ENCODE measurements at places on chromosomes 4 and X. TPM values are rescaled to one million over a fixed set of nuclear protein-coding genes. Genes with fewer than 3 reads are reported as not detected.

DNA sequence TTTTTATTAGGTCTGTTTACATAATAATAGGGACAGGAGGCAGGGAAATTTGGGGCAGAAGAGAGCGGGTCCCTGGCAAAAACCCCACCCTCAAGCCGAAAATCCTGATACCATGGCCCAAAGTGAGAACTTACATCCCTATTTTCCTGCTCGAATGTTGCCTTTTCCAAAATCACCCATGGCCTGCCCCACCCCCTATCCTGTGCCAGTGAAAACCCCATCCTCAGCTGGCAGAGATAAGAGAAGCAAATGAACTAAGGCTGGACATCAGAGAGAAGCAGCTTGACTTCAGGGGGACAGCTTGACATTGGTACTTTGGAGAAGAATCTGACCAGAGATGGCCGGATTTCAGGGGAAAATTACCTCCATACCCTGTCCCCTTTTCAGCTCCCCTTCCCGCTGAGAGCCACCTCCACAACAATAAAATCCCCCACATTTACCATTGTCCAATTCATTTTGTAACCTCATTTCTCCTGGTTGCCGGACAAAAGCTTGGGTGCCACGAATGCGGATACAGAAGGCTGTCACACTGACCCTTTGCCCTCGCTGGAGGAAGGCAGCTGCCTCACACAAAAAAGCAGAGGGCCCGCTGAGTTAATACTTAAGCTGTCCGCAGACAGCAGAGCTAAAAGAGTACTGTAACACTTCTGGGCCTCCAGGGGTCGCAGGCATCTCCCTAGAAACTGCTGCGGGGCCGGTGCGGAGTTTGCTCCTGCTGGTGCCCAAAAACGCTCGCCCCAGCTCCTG lies 196.2 kb downstream of the SNCA start:
- DNase-seq, result peak; percentile 43

DNA sequence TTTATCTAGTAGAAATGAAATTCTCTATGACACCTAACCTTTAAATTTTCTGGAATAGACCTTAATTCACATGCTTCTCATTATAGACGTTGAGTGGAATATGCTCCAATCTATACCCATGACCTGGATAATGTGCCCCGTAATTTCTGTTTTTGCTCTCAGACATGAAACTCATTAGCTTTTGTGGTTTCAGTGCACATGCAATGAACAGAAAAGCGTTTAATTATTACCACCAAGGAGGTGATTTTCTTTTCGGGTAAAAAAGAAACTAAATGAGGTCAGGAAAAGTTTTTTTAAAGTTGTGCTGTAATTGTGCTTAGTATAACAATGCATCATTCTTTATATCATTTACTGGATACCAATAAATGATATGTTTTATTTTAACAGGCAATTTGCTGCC lies 1703.9 kb upstream of the TENM3 start:
- DNase-seq, result no peak

GRCh38 chr4:125492957-125493356 lies 178.2 kb downstream of the FAT4 start:
- DNase-seq, result no peak

DNA sequence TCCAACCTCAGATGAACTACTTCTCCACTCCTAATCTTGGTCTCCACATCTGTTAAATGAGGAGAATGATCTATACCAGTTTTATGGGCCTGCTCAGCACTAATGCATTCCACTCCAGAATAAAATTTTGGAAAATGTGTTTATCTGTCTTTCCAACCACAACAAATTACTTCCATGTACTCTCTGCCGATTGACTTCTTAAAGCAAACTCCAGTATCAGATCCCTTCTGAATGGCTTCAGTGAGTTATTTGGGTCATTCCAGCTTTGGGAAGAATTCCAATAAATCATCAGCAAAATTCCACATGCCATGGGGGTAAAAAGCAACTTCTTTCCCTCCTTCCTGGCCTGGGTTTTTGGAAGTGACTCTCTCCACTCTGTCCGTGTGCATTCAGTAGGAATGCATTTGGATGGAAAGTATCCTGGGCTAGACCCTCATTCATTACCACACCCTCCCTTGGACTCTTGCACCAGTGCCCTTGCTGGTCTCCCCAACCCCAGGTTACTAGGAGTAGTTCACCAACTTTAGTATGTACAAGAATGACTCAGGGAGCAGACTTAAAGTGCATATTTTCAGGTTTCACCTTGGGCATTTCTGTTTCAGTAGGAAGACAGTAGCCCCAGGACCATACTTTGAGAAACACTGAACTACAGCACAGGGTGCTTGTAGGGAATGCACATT lies 15.4 kb upstream of the ADH6 start:
- DNase-seq, result peak; percentile 77

GRCh38 chr4:158805635-158806471 lies 37.0 kb downstream of the FNIP2 start:
- no peak for DNase-seq

GRCh38 chrX:114611018-114611619 lies 27.2 kb downstream of the HTR2C start:
- DNase-seq, result peak; percentile 69

GRCh38 chrX:85928606-85929005 lies 118.8 kb downstream of the CHM start:
- no peak for DNase-seq

DNA sequence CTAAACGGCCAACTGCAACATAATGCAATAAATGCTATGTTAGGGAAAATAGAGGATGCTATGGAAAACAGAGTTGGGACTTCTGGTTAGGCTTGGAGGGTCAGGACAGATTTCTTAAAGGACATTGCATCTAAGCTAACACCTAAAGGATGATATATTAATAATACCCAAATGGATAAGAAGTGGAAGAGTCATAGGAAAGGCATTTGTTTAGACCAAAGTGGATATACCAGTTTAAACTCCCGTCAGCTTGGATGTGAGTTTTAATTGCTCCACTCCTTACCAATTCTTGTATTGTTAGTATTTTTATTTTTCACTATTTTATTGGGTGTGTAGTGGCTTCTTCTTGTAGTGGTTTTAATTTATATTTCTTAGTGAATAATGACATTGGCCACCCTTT lies 93.9 kb downstream of the PTPN13 start:
- no peak for DNase-seq

DNA sequence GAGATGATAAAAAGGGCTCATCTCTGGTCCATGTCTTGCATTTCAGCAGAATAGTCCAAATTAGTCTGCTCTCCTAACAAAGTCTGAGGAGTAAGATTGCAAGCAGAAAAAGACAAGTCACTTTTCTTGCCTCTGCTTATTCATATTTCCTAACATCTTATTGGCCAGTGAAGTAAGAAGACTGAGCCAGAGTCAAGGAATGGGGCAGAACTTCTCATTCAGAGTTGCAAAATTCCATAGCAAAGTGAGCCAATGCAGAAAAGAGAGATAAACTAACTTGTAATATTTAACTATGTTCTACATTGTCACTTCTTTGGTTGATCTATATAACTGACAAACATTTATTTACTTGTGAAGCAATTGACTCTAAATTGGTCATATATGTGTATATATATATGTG lies 2304.0 kb downstream of the ARAP2 start:
- DNase-seq, result peak; percentile 47

- DNase-seq, result no peak
Observed at GRCh38 chr4:185993328-185993973, 75.5 kb upstream of the TLR3 start.

GRCh38 chr4:99471896-99472295 lies 36.8 kb upstream of the ADH7 start:
- DNase-seq, result no peak

DNA sequence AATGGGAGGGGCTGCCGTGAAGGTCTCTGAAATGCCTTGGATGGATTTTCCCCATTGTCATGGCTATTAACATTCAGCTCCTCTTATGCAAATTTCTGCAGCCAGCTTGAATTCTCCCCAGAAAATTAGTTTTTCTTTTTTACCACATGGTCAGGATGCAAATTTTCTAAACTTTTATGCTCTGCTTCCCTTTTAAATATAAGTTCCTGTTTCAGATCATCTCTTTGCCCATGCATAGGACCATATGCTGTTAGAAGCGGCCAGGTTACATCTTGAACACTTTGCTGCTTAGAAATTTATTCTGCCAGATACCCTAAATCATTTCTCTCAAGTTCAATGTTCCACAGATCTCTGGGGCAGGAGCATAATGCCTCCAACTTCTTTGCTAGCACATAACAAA lies 13.8 kb upstream of the CLDN34 start:
- no peak for DNase-seq

- DNase-seq, result no peak
Observed at GRCh38 chr4:1235381-1236102, 13.4 kb downstream of the CTBP1 start.

The IL13RA2 gene
- total RNA-seq, result 213 TPM

The HTN3 gene
- not detected for total RNA-seq

The PSAPL1 gene
- not detected for total RNA-seq

All from fibroblast of the aortic adventitia (primary cell).